Heart right ventricle (tissue), 16 donors: ENCODE measurements at places on chromosomes 1 and 21. TPM values are rescaled to one million over a fixed set of nuclear protein-coding genes. Genes with fewer than 3 reads are reported as not detected.

MRPL20 gene
- 122 TPM for total RNA-seq

DNA sequence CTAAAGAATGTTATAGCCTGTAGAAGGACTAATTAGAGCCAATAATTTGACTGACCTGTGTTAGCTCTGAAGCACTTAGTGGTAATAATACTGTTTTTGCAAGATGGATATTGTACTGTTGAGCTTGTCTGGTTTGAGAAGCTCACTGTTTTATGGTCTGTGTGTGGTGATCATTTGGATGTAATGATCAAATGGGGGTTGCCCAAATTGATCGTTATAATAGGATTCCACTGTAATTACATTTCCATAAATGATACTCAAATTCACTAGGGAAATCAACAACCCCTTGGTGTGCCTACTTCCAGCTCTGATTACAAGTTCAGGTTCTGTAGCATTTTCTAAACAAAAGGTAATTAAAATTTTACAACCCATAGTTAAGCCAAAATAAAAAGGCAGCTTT, 971.4 kb downstream of the TTLL7 start:
- no peak for DNase-seq

DNA sequence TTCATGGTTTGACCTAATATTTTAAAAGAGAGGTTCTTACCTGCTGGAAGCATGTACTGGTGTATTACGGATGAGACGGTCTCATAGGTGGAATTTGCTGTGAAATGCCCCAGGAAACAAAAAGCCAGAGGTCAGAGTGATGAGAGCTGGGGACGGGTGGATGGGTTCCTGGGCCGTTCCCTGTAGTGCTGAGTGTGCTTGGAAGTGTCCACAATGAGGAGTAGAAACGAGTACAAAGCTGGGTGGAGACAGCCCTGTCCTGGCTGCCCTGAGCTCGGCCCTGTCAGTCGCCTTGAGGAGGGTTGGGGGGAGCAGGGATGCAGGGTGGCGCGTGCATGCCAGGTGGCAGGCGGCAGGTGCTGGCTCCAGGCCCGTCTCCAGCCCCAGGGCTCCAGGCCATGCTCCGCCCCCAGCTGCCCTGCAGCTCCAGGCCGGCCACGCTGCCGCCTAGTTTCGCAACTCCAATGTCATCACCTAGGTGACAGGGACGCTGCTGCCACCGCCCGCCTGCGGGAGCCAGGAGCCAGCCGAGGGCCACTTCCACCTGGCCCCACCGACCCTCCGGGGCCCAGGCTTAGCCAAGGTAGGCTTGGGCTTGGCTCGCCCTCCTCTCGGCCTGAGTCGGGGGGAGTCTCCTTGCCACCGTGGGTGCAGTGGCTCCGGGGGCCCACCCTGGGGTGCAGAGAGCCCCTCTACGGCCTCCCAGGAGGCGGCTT, 16.4 kb downstream of the TP73 start:
- peak; percentile 81 for DNase-seq

- no peak for DNase-seq
These were observed 403.5 kb downstream of the USP25 start for GRCh38 chr21:16133248-16133647.

ZFP69B gene
- total RNA-seq = 1.3 TPM

DNA sequence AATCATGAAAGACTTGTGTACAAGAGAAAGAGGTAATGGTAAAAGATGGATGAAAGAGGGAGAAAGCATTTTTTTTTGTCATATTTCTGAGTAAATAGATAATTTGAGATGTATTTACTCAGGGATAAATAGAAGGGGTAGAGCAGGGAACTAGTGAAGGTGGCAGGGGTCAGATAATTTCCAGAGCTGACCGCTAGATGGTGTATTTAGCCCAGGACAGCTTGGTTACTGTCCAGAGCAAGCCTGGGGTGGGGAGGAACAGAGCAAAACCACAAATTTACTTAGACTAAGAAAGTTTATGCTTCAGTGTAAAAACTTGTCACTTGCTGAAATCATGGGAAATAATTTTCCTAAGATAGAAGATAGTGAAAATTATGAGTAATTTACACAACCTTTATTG, 91.5 kb downstream of the XCL2 start:
- no peak for DNase-seq

DNA sequence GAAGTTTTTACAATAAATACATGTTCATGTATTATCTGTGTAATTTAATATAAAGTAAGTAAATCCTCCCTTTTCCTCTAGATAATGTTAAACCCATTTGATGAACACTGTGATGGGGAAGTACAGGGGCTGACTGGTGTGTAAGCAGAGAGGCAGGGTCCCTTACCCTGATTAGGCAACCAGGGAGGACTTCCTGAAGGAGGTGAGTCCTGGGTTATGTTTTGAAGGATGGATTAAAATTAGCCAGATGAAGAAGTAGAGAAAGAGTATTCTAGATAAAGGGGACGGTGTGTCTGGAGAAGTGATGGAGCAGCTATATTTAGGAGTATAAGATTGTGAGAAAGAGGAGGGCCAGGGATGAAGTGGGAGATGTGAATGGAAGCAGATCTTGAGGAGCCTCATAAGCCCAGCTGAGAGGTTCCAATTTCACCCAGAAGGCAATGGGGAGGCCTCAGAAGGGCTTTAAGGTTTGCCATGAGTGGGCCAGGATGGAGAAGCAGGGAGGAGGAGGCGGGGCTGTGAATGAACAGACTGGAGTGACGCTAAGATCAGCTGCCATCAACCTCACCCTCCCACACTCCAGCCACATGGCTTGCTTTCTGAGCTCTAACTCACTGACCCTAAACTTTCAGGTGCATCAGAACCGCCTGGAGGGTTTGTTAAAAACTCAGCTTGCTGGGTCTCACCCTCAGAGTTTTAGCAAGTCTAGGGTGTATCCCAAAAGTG, 30.9 kb upstream of the ID3 start:
- DNase-seq = no peak

- DNase-seq = no peak
These were observed 53.6 kb upstream of the HP1BP3 start for GRCh38 chr1:20840731-20841130.

SYT14 gene
- not detected for total RNA-seq

DNA sequence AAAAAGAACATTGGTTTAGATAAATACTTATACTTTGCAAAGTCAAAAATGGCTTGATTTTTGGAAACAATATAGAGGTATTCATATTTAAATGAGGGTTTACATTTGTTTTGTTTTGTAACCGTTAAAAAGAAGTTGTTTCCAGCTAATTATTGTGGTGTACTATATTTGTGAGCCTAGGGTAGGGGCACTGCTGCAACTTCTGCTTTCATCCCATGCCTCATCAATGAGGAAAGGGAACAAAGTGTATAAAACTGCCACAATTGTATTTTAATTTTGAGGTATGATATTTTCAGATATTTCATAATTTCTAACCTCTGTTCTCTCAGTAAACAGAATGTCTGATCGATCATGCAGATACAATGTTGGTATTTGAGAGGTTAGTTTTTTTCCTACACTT, 65.3 kb upstream of the SAMD13 start:
- no peak for DNase-seq

CD1B gene
- not detected for total RNA-seq

MATN1 gene
- not detected for total RNA-seq
